T-cell (primary cell): ENCODE measurements at places on chromosomes 2 and 18.

- no peak for DNase-seq
These were observed 116.9 kb downstream of the ALPK2 start for GRCh38 chr18:58511897-58512581.

- no peak for DNase-seq
These were observed 22.5 kb downstream of the FAM210A start for GRCh38 chr18:13703899-13704298.

DNA sequence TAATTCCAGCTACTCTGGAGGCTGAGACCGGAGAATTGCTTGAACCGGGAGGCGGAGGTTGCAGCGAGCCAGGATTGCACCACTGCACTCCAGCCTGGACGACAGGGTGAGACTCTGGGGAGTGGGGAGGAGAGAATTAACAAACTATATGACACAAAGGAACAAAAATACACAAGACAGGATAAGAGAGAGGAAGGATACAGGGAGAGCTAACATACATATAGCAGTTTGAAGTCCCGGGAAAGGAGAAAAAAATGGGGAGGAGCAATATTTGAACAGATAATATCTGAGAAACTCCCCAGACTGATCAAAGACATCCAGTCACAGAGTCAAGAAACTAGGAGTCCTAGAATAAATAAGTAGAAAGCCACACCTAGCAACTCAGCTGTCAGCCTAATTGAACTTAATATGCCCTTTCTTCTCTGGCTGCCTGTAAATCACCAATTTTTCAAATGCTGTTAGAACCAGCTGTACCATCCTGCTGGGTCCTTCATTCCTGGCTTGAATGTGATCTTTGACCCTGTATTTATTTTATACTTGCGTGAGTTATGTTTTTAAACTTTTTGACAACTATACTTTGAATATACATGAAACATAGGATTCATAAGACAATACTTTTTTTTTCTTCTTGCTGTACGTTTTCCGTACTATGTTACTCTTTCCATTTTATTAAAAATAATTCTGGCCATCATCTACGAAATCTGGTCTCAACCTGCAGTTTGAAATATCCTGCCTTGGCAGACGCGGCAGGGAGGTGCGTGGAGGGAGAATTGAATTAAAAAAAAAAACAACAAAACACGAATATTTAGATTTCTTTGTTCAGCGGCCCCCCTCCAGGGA lies 876 bp upstream of the CYP27A1 start:
- no peak for DNase-seq

DNA sequence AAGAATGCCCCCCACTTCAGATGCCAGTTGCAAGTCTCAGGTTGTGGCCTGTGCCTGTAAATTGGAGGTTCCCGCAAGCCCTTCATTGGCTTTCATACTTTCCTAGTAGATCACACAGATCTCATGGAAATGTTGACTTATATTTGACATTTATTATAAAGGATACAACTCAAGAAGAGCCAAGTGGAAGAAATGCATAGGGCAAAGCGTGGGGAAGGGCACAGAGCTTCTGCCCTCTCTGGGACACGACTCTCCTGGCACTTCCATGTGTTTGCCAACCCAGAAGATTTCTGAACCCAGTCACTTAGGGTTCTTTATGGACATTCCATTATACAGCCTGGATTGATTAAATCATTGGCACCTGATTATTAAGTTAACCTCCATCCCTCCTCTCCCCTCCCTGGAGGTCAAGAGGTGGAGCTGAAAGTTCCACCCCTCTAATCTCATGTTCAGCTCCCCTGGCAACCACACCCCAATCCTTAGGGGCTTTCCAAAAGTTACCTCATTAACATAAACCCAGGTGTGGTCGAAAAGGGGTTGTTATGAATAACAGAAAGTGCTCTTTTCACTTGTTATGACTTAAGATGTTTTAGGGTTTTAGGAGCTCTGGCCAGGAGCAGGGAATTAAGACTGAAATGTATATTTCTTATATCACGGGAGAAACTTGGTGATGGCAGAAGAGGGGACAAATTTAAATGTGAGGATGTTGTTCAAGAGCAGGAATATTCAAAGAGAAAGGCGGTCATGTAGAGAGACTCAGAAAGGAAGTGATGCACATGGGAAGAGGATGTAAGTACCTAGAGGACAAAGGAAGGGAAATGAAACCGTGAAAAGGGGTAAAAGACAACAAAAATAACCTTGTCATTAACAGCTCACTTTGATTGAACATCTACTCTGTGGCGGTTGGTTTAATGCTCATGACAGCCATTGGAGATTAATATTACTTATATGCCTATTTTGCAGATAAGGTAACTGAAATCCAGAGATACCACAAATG lies 31.8 kb downstream of the SP100 start:
- DNase-seq: peak; percentile 15

DNA sequence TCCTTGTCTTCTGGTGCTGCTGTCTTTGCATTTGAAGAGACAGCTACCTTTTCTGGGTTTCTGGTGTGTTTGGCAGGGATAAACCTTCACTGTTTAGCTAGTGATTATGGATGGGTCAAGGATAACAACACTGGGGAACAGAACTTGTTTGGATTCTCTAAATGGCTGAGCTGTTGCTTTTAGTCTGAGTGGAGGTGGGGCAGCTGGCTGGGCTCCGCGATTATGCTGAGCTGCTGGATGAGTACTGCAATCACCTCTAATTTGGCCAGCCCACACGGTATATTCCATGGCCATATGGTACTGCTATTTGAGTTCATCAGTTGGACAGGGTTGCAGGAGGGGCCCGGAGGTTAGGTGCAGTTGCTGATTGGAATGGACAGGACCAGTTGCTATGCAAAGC lies 361.6 kb upstream of the TFPI start:
- no peak for DNase-seq
